Suprapubic skin (tissue), 4 donors: ENCODE measurements at places on chromosomes 2 and 18. TPM values are rescaled to one million over a fixed set of nuclear protein-coding genes. Genes with fewer than 3 reads are reported as not detected.

The MAP3K19 gene
- not detected for total RNA-seq

DNA sequence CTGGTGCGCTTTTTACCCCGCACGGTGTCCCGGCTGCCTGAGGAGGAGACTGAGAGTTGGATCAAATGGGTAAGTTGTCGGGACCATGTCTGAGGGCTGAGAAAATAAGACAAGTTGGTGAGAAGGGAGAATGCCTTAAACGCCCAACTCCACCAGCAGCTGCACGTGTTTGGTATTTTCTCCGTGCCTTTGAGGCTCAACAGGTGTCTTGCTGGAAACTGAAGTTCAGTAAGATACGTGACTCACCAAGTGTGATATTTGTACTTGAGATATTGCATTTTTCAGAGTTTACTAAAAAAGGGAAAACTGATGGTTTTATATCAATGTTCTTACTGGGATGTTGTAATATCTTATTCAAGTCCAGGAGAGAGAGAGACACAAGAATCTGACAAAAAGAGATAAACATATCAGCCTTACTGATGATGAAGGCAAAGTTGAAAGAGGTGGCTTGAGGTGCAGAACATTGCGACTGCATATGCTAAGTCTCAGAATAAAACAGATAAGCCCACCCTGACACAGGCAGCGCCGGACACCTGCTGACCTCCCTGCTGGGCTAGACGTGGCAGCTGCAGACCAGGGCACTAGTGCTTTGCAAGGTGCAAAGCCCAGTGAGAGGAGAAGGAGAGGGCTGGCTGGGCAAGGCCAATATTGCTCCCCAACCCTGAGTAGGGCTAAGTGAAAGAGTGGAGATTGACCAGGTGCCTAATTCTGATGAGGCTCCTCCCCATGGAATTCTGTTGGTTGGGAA lies 33.1 kb downstream of the TRPM8 start:
- no peaks in the 10 kb centered on the region for H3K36me3 ChIP-seq
- DNase-seq, result no peak
- no peaks in the 10 kb centered on the region for H3K4me1 ChIP-seq

The SPP2 gene
- not detected for total RNA-seq

The UGT1A8 gene
- total RNA-seq, result not detected
